Renal pelvis (tissue), 12 donors: ENCODE measurements at places on chromosomes 6 and 20. TPM values are rescaled to one million over a fixed set of nuclear protein-coding genes. Genes with fewer than 3 reads are reported as not detected.

TPBG gene
- 28.5 TPM for polyA plus RNA-seq

HDDC2 gene
- 112 TPM for polyA plus RNA-seq

SESN1 gene
- 23.2 TPM for polyA plus RNA-seq

SNRNP48 gene
- polyA plus RNA-seq = 23.5 TPM

LHFPL5 gene
- 0.14 TPM for polyA plus RNA-seq

LRRC73 gene
- polyA plus RNA-seq = 1.6 TPM

HLA-A gene
- polyA plus RNA-seq = 196 TPM

GINS1 gene
- 18.1 TPM for polyA plus RNA-seq

TIAM2 gene
- 19.0 TPM for polyA plus RNA-seq

ESR1 gene
- 2.2 TPM for polyA plus RNA-seq

TAP2 gene
- polyA plus RNA-seq = 13.1 TPM

KIFC1 gene
- polyA plus RNA-seq = 43.3 TPM

CLIC5 gene
- polyA plus RNA-seq = 212 TPM

CST4 gene
- not detected for polyA plus RNA-seq

BHLHE23 gene
- polyA plus RNA-seq = not detected

C6orf15 gene
- polyA plus RNA-seq = not detected

PRND gene
- 3.8 TPM for polyA plus RNA-seq

GRM1 gene
- polyA plus RNA-seq = 0.34 TPM

CHRNA4 gene
- polyA plus RNA-seq = 23.6 TPM

ZNF165 gene
- 4.1 TPM for polyA plus RNA-seq

MEP1A gene
- not detected for polyA plus RNA-seq

CNR1 gene
- polyA plus RNA-seq = 0.89 TPM

SMPD2 gene
- 15.3 TPM for polyA plus RNA-seq

TFAP2D gene
- not detected for polyA plus RNA-seq

RSPO3 gene
- 15.2 TPM for polyA plus RNA-seq

C2 gene
- 4.5 TPM for polyA plus RNA-seq

ANGPT4 gene
- 0.18 TPM for polyA plus RNA-seq

CDS2 gene
- polyA plus RNA-seq = 39.7 TPM
